CD4-positive, alpha-beta T cell treated with Interleukin-15 for 4 hours (primary cell): ENCODE measurements at places on chromosomes 16 and 17.

DNA sequence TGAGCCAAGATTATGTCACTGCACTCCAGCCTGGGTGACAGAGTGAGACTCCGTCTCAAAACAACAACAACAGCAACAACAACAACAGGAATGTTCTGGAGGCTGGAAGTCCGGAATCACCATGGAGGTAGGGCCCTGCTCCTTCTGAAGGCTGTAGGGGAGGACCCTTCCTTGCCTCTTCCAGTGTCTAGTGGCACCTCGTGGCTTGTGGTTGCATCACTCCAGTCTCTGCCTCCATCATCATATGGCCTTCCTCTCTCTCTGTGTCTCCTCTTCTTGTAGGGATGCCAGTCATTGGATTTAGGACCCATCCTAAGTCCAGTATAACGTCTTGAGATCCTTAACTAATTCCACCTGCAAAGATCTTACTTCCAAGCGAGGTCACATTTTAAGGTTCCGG lies 14.0 kb downstream of the NAGPA start:
- no peak for DNase-seq

DNA sequence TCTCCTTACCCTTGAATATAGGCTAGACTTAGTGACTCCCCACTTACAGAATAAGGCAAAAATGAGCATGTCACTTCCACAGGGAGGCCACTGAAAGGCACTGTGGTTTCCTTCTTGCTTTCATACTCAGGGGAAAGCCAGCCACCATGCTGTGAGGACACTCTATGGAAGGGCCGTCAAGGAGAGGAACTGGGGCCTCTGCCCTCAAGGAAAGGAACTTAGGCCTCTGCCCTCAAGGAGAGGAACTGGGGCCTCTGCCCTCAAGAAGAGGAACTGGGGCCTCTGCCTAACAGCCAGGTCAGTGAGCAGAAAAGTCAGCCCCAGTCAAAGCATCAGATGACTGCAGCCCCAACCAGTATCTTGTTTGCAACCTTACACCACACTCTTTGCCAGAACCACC lies 30.1 kb downstream of the VPS35 start:
- DNase-seq: peak; percentile 20

GRCh38 chr16:11737713-11738112 lies 4.9 kb downstream of the TXNDC11 start:
- DNase-seq: no peak

GRCh38 chr16:22789281-22789945 lies 24.5 kb upstream of the HS3ST2 start:
- no peak for DNase-seq

GRCh38 chr17:75691801-75692626 lies 24.9 kb downstream of the SAP30BP start:
- no peak for DNase-seq

- no peak for DNase-seq
Observed at GRCh38 chr16:87295259-87295658, 21.9 kb downstream of the C16orf95 start.

GRCh38 chr17:50026046-50026675 lies 29.7 kb upstream of the ITGA3 start:
- DNase-seq: no peak

DNA sequence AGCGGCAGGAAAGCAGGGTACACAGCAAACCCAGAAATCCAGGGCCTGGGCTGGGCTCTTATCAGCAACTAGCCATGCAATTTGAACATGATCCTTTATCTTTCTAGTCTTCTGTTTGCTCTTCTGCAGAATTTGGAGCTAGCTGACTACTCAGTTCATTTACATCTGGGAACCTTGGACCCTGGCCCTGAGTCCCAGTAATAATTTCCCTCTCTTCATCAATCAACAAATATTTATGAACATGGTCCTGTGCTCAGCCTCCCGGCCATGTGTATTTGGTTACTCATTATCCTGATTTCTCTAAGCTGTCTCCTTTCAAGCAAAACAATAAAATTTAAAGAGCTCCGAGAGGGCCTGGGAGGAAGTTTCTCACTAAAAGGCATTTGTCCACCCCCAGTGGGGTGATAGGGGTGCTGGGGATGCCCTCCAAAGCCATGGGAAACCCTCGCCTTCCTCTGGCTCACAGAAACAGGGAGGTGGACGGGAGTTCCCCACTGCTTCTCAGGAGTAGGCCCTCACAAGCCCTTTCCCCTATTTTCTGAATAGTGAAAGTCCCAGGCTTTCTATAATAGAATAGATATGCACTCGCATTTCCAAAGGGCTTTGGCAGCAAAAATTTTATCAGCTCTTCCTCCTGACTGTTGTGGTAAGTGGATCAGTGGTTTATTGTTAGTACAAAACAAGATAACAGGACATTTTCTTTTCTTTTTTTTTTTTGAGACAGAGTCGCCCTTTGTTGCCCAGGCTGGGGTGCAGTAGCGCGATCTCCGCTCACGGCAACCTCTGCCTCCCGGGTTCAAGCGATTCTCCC lies 6.9 kb upstream of the WDR59 start:
- DNase-seq: no peak

DNA sequence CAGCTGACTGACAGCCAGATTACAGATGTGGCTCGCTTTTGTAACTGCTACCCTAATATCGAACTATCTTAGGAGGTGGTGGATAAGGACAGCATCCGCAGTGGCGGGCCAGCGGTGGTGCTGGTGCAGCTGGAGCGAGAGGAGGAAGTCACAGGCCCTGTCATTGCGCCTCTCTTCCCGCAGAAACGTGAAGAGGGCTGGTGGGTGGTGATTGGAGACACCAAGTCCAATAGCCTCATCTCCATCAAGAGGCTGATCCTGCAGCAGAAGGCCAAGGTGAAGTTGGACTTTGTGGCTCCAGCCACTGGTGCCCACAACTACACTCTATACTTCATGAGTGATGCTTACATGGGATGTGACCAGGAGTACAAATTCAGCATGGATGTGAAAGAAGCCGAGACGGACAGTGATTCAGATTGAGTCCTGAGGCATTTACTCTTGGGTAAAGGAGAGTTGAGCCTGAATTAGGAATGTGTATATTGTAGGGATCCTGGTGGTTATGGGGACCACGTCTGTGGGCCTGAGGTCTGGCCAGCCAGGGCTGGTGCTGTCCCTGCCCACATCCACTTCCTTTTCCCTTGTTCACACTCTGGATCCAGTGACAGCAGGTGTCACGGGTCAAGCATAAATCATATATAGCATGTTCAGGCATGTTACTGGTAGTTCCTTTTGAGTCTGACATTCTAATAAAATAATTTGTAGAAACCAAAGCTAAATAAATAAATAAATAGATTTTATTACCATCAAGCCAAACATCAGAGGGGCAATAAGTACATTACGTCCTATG lies 89.0 kb upstream of the SMURF2 start:
- no peak for DNase-seq
